ENCODE measurements at places on chromosomes 12 and 14.

- DNase-seq: no peak
Observed at GRCh38 chr12:52530366-52530765, 10.2 kb upstream of the KRT5 start.

GRCh38 chr12:52686063-52686462 is 5.9 kb upstream of the KRT1 start:
- no peak for DNase-seq

GRCh38 chr12:29088611-29089219 is 60.4 kb upstream of the FAR2 start:
- no peak for DNase-seq

- no peak for DNase-seq
Observed at GRCh38 chr12:48021485-48022179, 17.4 kb upstream of the COL2A1 start.

DNA sequence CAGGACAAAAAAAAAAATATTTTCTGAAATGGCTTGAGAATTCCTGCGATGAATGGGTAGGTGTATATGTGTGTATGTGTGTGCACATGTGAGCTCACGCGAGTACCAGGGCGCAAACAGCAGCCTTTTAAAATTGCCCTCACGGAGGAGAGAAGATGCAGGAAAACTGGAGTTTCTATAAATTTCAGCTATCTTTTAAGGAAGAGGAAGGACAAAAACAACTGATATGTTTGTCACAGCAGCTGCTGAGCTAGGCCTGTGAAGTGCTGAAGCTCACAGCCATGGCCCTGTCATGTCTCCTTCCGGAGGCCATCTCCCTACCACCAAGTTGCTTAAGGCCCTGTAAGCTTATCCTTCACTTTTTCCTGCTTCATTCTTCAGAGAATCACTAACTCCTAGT is 40.8 kb downstream of the DUSP16 start:
- no peak for DNase-seq

DNA sequence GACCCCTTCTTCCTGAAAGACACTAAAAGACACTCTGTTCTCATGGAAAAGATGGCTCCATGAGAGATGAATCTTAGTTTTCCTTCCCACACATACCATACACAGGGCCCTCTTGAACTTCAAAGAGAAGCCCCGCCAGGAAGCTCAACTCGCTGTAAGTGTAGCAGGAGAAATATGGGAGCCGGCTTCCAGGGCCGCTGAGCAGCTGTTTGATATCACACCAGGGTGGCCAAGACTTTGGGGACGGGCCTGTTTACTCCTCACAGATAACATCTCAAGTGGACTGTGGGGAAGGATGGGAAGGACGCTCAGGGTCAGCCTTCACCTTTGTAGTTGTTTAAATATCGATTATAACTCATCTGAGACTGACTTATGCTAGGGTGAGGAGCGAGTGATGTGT is 235.5 kb upstream of the TBX3 start:
- no peak for DNase-seq

DNA sequence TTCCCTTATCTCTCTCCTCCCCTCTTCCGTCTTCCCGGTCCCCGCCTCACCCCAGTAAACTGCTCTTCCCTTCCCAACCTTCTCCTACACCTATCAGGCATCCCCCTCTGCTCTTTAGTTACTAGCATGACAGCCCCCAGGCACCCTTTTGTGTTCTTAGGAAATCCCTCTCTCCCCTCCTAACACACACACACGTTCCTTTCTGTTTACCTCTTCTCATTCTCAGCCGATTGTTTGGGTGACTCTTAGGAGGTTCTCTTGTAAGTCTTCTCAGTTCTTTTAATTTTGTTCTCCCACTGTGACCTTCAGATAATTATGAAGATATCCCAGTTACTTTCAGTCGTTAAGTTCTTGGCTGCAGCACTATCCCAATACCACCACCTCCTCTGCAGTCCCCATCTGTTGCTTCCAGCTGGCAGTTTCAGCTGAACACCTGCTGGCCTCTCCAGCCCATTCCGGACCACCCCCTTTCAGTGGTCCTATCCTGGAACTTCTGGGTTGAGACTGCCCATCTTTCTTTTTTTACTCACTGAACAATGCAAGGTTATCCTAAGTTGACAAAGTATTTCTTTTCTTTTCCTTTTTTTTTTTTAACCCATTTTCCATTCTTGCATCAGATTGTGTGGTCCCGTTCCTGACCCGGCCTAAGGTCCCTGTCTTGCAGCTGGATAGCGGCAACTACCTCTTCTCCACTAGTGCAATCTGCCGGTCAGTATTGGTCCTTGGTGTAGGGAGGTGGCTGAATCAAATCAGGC is 711 bp downstream of the MARS1 start:
- no peak for DNase-seq

GRCh38 chr14:71155743-71156142 is 248.5 kb downstream of the PCNX1 start:
- no peak for DNase-seq

GRCh38 chr14:28661171-28661772 is 105.3 kb upstream of the FOXG1 start:
- no peak for DNase-seq

DNA sequence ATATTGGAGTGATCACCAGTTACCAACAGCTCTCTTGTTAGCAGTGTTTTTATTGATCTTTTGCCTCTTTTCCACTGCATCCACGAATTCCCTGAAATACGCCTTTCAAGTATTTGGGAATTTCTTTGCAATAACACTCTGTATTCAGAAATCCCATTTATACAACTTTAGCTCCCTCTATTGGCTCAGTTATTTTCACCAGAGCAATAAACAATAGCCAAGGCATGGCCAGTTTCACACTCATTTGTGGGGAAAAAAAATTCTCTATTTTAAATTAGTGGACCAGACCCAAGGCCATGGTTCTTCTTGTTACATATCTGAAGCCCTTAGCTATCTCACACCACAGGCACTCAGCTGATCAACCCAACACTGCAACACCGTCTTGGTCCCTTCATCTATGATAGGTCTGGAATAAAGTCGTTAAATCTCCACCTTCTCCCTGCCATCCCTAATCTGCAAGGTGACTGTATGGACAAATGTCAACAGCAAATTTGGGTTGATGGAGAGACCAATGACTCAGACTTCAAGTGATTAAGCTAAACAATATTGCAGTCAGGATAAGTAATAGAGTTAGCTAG is 92.4 kb upstream of the TMEM260 start:
- DNase-seq: no peak

DNA sequence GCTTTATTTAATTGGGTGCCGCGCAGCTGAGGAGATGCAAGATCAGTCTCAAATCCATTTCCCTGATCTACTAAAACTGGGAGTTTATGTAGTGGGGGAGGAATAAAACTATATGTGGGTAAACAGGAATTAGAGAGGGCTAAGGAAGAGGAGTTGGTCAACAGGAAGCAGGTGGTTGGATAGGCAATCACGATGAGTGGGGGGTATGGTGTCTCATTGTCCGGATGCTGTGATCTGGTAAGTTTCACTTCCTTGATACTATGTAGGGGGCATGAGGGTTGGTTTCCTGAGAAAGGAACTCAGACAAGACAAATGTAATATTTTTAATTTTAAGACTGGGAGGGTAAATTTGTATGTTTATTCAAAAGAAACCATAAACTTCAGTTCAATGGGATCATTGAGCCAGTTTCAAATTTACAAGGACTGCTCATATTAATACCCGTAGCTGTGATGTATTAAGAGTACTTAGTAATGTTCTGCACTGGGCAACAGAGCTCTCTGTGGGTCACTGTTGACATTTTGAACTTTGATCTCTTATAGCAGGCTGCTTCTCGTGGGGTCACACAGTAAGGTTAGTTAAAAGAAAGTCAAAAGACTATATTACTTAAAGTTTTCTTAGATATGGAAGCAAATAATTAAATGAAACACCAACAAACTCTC is 786.2 kb upstream of the FBXO33 start:
- no peak for DNase-seq

DNA sequence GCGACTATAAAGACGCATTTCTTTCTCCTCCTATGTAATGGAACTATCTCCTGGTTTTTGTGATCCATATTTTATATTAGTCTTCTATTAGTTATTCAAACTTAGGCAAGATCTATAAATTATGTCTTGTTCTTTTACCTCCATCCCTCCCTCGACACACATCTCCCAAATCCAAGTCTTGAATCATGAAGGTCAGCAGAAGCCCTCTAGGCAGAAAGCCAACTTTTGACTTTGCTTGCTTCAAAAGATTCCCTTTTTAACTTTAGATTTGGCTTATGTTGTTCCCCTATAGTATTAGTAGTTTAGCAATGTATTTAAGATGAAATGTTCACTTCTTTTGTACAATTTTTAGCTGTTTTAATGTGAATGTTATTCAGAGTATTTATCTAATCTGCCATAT is 689.8 kb downstream of the SLC6A15 start:
- no peak for DNase-seq

- DNase-seq: no peak
Observed at GRCh38 chr14:66249544-66249943, 236.6 kb upstream of the CCDC196 start.

DNA sequence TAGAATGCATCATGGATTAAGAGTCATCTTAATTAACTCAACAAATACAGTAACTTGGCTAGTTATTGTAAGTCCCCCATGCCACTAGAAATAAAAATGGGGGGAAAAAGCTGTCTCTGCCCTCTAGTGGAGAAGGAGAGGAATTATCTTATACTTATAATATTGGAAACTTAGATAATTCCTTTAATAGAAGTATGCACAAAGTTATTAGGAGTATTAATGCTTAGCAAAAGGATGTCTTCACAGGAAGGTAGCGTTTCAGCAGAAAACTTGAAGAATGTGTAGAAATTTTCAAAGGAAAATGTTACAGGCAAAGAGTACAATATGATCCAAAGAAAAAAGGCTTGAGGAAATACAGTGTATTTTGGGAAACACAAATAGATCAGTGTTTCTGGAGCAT is 19.8 kb downstream of the OR5AU1 start:
- DNase-seq: no peak

GRCh38 chr14:87811246-87811645 is 181.7 kb downstream of the GALC start:
- no peak for DNase-seq

- DNase-seq: no peak
Observed at GRCh38 chr12:51521554-51522276, 69.3 kb upstream of the SCN8A start.

DNA sequence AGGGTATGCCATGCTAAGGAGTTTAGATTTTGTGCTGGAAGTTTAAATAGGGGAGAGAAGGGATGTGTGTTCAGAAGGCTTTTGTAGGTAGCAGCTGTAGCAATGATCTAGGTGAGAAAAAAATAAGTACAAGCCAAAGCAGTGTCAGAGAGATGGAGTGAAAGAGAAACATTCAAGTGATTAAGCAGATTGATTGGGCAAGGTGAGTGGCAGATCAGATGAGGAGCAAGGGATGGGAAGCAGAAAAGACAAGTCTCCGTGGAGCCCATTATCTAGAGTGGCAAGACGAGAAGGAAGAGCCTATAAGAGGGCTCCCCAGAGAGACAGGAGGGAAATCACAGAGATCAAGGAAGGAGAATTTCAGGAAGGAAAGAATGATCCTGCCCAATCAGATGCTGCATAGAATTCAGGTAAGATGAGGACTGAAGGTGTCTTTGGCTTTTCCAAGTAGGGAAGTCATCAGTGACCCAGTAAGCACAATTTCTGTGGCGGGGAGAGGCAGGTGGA is 133.5 kb downstream of the ETV6 start:
- no peak for DNase-seq

DNA sequence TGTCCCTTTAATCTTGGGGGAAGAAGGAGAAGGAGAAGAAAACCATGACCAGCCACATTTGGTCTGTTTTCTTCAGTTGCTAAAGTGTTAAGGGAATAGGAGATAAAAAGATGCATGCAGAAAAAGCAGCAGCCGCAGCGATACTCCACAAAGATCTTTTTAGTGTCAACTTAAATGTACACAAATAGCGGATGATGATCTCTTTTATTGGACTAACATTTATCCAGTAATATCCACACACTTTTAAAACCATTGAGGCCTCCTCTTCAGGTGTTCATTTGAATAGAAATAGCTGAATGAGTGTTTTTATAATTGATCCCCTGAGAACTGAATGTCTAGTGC is 83.5 kb downstream of the PAPOLA start:
- no peak for DNase-seq

DNA sequence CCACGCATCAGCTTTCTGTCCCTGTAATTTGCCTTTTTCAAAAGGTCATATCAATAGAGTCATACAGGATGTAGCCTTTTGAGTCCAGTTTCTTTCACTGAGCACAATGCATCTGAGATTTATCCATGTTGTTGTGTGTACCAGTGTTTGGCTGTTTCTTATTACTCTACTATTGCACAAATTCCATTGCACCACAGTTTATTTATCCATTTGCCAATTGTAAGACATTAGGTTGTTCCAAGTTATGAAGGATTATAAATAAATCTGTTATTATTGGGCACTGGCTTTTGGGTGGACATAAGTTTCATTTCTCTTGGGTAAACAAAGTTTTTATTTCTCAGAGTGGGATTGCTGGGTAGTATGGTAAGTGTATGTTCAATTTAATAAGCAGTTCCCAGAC is 68.3 kb upstream of the TBPL2 start:
- no peak for DNase-seq

DNA sequence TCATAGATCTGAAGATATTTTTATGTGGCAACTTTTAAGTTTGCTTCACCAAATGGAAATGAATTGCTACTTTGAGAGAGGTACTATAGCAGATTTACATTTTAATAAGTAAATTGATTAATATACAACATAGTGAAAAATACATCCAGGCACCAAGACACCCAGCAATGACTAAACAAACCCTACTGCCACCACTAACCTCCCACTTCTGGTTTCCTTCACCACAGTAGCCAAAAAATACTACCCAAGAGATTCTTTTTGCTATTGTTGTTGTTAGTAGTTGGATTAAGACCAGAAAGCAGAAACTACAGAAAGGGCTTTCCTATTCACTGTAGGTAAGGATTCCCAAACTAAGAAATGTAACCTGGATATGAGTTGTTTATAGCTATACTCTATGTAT is 54.1 kb downstream of the COCH start:
- DNase-seq: no peak

Measured in femur (tissue), 1 donor.